ENCODE measurements at places on chromosomes 4 and X.
A peak's percentile ranks its signal among the peaks of the same experiment; 100 is the strongest.

DNA sequence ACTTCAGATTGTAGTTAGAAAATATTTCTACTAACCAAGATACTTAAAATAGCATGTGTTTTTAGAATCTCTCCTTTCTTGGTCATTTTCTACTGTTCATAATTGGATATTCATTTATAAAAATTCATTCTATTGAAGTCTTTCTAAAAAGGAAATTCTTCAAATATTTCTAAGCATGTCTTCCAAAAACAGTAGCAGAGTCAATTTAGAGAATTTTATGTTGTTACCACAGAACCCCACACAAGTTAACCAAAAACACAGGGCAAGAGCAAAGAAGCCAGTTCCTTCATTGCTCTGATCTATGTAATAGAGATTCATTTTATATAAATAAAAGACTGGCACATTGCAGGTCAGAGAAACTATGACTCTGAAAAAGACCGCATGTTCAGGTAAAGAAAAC, 345.1 kb upstream of the PITX2 start:
- DNase-seq: no peak

- no peak for DNase-seq
These were observed 55.5 kb downstream of the SMIM20 start for GRCh38 chr4:25969374-25970155.

- DNase-seq: no peak
These were observed 291.9 kb downstream of the BMPR1B start for GRCh38 chr4:95049551-95050233.

DNA sequence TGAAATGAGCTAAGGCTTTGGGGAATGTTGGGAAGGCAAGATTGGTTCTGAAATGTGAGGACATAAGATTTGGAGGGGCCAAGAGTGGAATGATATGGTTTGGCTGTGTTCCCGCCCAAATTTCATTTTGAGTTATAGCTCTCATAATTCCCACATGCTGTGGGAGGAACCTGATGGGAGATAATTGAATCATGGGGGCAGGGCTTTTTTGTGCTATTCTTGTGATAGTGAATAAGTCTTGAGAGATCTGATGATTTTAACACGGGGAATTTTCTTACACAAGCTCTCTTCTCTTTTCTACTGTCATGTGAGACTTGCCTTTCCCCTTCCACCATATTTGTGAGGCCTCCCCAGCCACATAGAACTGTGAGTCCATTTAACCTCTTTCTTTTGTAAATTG, 157.6 kb upstream of the C1QTNF7 start:
- DNase-seq: no peak

DNA sequence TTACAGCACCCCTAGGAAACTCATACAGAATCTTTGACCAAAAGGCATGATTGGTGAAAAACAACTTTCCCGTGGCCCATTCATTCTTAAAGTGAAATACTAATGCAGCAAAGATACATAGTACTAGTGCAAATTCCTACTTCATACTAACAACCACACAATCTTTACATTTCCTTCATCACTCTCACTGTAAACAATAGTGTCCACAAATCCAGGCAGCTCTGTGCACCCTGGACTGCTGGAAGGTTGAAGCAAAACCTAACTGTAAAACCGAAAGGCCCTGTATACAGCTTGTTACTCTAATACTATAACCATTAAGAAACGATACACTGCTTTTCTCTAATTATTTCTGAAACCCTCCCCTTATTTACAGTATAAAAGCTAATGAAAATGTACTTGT, 82.6 kb downstream of the SH3RF1 start:
- DNase-seq: no peak

GRCh38 chrX:26952213-26952612, 510.9 kb downstream of the PPP4R3C start:
- DNase-seq: no peak

GRCh38 chr4:129532573-129532972, 436.6 kb downstream of the C4orf33 start:
- no peak for DNase-seq

DNA sequence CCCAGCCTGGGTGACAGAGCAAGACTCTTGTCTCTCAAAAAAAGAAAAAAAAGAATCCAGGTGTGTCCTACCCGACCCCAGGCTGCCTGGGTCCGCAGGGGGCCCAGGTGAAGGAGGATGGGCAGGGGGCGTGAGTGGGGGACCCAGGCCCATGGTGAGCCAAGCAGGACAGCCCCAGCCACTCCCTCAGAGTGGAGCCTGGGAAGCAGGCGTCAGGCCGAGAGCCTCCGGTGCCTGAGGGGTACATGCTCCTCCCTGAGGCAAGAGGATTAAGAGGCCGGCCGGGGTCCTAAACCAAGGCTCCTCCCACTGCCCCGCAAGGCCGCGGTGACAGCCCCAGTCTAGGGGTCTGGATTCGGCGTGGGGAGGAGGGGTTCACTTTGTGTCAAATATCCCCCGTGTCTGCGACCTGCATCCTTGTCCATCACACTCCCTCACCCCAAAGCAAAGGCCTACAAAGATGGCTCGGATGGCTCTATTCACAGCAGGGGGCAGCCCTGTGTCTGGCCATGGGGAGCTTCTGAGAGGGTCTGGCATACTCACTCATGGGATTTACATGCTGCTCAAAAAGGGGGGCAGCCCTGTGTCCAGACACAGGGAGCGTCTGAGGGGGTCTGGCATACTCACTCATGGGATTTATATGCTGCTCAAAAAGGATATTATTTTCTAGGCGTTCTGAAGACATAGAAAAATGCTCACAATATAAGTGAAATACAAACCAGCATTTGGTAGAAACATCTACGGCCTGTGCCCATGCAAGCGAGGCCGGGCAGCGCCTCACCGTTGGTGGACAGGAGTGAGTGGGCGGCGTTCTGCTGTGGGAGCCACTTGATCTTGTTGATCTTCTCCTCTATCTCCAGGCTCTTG, 94.6 kb downstream of the PPP2R2C start:
- no peak for DNase-seq

DNA sequence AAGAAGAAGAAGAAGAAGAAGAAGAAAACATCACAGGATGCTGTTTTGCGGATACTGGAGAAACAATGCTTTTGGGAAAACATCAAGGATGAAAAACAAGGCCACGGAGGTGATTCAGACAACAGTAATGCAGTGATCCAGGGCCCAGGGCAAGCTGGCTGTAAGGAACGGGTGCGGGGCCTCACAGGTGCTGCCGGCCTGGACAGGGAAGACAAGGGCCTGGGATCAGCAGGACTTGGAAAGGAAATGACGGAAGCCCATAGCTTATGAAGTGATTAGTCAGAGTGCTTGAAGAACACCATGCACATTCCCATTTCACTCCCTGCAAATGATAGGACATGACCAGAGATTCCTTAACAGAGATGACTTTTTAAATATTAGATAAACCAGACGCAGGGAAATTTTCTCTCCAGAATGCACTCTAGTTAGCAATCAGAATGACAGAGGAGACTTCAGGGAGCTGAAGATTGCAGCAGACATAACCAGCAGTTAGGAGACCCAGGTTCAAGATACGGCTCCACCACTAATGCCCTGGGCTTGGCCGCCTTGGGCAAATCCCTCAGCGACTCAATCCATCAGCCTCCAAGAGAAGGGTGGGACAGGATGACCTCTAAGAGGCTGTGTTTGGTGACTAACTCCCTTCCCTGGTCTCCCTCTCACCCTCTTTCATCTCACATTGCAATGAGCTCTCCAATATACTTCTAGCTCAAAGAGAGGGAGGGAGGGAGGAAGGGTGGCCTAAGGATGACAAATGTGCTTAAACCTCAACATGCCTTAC, 54.1 kb downstream of the APBB2 start:
- DNase-seq: no peak

DNA sequence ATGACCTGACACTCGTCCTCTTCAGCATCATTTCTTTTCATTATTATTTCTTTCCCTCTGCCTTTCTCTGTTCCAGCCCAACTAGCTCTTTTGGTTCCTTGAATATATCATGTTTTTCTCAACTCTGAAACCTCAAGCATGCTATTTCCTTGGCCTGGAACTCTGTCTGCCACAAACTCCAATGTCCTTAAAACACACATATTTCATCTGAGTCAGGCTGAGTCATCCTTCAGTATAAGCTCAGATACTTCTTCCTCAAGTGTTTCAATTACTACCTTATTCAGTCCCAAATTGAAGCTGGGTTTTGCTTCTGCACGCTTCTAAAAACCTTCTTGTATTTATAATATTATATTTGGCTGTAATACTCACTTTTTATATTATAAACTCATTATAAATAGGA, 424.2 kb downstream of the PDGFC start:
- DNase-seq: no peak

GRCh38 chr4:3821580-3822229, 55.5 kb downstream of the ADRA2C start:
- no peak for DNase-seq

DNA sequence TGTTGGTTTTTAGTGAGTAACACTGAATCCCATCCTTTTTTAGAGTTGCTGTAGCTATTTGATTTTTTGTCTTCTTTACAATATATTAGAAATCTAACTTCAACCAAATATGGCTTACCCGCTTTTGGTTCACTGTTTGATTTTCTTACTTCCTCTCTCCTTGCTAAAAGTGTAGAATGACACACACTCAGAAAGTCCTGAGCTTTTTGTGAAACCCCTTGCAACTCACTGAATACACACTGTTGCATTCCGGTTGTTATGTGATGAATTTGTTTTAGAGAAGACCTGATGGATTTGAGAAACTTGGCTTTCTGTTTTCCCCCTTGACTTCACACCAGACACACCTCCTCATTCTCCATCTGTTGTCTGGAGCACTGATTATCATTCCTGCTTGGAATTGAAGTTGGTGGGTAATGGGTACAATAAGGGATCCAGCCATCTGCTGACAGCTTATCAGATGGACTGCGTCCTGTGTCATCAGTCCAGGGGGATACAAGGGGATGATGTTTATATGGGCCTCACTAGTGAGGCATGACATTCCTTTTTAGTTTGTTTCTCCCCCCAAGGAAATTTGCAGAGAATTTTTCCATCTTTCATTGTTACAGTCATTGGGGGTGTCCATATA, 5.2 kb downstream of the TMEM164 start:
- DNase-seq: no peak

DNA sequence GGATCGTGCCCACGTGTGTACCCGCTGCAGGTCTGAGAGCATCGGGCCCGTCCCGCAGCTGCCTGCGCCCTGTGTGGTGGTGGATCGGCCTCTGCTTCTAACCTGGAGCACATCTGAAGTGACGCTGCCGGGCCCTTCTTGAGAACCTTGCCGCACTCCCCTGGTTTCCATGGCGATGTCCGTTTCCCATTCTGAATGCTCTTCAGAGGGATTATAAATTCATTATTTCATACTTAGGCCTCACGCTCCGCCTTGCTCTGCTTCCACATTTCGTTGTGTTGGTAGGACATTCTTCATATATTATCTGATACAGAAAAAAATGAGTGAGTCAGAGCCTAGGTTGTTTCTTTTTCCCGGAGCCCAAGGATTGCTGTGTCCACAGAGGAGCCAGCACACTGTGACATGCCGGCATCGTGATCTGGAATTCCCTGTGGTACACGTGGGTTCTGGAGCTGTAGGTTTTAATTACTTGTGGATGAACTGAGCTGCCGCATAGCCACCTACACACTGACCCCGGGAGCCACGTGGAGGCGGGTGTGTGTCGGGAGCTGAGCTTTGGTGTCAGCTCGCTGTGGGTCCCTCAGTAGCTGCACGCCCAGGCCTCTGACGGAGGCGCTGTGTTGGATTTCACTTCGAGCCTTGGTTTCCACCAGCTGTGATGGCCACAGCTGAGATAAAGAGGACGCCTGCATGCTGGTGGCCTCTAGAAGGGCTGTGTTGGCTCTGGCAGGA, 63.4 kb downstream of the PSAPL1 start:
- no peak for DNase-seq

DNA sequence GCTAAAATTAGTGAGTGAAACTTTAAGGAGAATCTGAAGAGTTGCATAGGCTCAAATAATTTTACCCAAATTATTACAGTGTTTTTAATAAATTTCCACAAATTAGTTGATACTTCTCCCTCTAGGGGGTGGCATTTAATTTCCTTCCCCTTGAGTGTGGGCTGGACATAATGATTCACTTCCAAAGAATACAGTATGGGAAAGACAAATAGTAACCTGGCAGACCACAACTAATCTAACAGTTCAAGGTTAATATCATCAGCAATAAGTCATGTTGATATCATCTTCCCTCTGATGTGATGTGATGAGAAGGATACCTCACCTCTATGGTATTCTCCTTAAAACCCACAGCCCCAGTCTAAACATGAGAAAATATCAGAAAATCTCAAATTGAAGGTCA, 15.5 kb downstream of the PFKFB1 start:
- no peak for DNase-seq

GRCh38 chrX:73446831-73447230, at the start of gene CDX4:
Gene CDX4 (plus strand): TSS chrX:73447053. CDS start chrX:73447254, 201 bp downstream.
- DNase-seq: no peak

GRCh38 chr4:106305435-106306055, 10.5 kb downstream of the TBCK start:
- no peak for DNase-seq

DNA sequence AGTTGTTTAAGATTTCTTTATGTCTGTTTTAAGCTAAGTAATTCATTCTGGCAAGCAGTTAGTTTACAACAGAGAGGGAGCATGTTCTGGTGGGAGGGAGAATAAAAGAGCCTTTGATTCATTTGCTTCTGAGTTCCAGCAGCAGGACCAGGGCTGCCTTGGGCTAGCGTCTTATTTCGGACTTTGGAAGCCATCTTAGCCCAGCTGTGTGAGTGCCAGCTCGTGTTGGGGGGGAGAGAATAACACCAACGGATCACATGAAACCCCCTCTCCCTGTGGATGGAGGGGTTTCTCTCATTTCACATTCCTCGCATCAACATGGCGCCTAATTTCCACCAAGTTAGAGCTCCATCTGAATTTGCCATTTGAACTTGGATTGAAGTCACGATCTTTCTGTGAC, 7.4 kb downstream of the GAB1 start:
- no peak for DNase-seq

- DNase-seq: no peak
These were observed 31.8 kb upstream of the HSD17B13 start for GRCh38 chr4:87354168-87355102.

- DNase-seq: no peak
These were observed 9.0 kb downstream of the FBXO8 start for GRCh38 chr4:174274436-174274835.

DNA sequence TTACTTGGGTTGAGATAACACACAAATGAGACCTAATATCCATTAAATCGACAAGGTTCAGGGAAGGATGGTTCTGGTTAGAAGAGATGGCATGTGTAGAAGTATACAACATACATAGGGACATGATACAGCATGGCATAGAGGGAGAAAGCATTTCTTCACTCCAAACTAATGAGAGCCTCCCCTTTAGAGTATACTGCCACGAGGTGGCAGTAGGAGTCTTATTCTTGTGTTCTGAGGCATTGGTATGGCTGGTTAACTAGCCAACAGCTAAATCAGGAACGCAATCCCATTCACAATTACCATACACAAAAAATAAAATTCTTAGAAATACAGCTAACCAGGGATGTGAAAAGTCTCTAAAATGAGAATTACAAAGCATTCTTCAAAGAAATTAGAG, 29.1 kb upstream of the TRO start:
- DNase-seq: peak; percentile 47

Measured in B cell (primary cell).